ENCODE measurements at places on chromosomes 4 and X.
A peak's percentile ranks its signal among the peaks of the same experiment; 100 is the strongest.

DNA sequence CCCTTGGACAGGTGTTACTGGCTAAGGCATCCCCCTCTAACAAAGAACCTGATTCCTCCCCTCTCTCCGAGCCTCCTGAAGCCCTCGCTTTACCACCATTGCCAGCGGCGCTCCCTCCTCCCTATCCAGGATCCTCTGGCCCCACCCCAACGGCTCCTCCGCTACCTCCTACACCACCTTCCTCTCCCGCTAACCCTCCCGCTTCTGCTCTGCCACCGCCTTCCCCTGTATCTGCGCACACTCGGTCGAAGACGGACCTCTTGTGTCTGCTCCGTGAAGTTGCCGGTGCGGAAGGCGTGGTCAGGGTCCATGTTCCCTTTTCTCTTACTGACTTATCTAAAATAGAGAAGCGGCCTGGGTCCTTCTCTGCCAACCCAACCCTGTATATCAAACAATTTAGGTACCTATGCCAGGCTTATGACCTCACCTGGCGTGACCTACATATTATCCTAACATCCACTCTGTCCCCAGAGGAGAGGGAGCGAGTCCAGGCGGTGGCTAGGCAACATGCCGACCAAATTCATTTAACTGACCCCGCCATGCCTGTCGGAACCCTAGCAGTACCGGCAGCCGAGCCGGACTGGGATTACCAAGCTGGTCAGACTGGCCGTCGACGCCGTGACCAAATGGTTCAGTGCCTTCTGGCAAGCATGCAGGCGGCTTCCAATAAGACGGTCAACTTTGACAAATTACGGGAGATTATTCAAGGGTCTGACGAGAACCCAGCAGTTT is 958.9 kb downstream of the RPA4 start:
- DNase-seq = no peak

DNA sequence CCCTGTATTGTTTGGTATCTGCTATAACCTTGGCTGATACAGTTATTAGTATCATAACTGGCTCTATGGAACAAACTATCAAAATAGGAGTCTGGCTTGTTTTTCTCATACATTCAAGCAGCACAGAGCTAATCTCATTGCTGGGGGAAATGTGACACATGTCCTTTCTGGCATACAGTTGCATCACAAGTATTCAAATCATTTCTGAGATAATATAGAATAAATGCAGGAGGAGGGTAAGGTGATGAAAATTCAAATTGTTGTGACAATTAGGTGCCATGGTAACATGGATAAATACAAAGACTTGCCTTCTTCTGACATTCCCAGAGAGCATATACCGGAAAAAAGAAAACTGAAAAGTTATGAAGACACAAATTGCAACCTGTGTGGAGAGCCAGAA is 2706.8 kb downstream of the ARAP2 start:
- DNase-seq = no peak

GRCh38 chr4:14865804-14866203 is 136.5 kb upstream of the CPEB2 start:
- DNase-seq = no peak

DNA sequence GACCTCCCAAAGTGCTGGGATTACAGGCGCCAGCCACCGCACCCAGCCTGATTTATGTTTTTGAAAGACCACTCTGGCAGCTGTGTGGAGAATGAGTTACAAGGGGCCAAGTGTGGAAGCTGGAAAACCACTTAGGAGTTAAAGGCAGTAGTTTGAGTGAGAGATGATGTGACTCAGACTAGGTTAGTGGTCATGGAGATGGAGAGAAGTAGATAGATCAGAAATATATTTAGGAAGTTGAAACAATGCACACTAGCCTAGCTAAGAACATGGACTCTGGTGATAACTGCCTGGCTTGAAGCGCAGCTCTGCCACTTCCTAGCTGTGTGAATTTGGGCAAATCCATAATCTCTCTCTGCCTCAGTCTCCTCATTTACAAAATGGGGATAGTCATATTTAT is 11.9 kb upstream of the RBMX start:
- no peak for DNase-seq

DNA sequence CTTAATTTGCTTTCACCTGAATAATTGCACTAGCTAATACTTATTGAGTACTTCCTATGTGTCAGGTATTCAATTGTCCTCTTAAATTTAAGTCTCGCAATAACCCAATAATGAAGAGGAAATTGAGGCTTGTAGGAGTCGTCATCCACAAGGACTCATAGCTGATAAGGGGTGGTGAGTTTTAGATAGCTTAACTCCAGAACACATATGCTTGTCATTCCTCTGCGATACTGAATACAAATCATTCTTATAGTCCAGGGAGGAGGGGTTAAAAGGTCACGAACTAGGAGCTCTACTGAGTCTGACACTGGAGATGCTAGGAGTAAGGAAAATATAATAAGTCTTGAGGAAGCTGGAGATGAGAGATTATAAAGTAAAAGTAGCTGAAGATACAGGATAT is 1.4 kb upstream of the PACRGL start:
- no peak for DNase-seq

DNA sequence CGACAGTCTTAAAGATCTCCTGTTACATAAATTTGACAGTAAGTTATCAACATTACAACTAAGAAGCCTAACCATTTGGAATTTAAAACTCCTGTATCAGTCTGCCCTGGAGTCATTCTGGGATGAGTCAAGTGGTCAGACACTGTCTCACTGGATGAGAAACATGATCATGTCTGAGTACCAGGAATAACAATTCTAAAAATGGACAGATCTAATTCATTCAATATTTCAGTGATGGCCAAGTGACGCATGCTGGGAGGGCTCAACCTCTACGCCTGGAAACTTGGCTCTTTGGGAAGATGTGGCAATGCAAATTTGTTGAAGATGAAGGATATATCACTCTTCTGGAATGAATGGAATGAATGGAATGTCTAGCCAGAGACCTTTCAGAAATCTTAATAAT is 1427.2 kb downstream of the STIM2 start:
- no peak for DNase-seq

DNA sequence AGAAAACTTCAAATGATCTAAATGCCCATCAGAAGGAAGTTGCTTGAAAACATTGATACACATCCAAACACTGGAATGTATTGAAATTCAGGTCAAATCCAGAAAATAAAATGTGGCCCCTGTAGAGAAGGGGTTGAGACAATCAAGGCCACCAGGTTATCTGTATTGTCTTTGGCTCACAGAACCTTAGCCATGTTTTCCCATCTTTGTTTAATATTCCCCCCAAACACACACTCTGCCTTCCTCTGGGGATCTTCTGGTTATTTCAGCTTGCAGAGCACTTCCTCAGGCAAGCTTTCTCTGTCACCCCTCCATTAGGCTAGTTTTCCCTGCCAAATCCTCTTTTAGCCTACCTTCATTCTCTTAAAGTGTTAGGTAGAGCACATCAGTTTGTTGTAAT is 30.5 kb downstream of the PAGE2 start:
- no peak for DNase-seq

GRCh38 chr4:139672215-139672614 is 6.6 kb downstream of the MGST2 start:
- DNase-seq = no peak

GRCh38 chr4:61407642-61408618 is 207.8 kb downstream of the ADGRL3 start:
- DNase-seq = no peak

DNA sequence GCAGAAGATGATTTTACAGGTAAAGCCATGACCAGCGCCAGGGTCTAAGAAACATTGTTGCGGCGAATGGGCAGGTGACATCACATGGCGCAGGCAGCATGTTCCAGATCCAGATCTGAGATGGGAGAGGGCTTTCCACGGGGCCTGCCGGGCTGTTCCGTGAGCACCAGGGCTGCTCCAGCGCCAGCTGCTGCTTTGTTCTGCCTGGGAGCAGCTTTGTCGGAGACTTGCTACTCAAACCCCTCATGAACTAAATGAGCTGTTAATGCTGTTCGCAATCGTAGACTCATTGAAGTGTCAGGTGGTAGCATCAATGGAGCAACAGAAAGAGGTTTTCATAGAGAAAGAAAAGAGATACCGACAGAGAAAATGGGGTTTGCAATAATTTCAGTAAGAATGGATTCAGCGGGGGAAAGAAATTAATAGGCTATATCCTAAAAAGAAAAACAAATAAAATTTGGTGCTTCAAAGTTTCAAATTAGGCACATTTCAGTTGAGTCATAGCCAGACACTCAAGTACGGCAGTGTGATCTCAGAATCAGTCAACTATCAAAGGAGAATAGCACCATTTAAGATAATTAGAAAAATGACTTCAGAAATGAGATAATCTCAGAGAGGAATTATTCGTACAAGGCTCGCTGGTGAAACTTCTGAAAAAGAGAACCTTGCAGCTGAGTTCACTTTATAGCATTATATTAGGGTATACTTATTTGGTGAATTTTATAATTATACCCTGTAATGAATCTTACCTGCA is 23.9 kb downstream of the SORBS2 start:
- DNase-seq = no peak

DNA sequence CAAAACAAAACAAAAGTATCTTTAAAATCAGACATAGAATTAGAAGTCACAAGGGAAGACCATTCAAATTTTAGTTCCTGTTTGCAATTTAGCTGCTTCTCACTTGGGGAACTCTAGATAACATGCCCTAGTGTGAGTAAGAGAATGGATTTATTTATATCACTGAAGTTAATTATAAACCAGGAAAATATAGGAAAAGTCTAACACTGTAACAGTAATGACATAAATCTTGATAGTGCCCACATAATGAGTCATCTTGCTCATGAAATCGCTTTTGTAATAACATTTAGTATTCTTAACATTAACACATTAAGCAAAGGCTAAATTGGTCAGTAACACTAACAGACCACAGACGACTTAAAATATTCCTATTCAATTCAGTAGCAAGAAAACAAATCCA is 710.7 kb downstream of the STPG2 start:
- DNase-seq = no peak

DNA sequence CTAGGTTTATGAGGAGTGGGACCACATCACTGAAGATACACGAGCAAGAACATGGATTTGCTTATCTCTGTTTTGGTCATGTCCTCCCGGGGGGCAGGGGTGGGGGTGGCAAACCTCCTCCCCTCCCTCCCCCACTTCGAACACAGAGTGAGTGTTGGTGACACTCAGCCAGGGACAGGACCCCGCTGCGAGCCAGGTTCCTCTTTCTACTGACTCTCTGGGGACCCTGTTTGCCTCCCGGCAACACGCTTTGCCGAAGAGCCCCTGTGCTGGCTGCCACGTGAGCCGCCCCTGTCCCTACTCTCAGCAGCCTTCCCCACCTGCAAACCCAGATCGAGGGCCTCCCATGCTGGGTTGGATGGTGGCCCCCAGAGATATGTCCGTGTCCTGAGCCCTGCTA is 34.7 kb downstream of the P2RY8 start:
- DNase-seq = peak; percentile 25

GRCh38 chrX:30930679-30931078 is 41.6 kb upstream of the TAB3 start:
- DNase-seq = no peak

GRCh38 chrX:20433388-20433775 is 166.7 kb upstream of the RPS6KA3 start:
- DNase-seq = no peak

DNA sequence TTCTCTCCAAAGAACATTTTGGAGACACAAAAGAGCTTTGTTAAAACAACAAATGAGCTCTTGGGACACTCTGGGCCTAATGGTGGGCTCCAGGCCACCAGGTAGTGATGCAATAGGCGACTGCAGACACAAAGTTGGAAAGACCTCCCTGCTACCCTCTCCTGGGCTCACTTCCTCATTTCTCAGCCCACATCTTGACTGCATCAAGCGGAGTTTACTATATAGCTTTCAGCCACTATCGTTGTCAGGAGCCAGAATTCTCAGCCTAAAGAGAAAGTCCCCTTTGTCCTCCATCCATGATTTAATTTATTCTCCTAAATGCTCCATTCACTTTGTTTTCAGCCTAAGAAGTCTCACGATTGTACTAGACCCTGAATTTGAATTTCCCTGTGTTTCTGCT is 114.9 kb downstream of the EFHC2 start:
- no peak for DNase-seq

- peak; percentile 67 for DNase-seq
These were observed 11.8 kb upstream of the HSD17B10 start for GRCh38 chrX:53445977-53446376.

DNA sequence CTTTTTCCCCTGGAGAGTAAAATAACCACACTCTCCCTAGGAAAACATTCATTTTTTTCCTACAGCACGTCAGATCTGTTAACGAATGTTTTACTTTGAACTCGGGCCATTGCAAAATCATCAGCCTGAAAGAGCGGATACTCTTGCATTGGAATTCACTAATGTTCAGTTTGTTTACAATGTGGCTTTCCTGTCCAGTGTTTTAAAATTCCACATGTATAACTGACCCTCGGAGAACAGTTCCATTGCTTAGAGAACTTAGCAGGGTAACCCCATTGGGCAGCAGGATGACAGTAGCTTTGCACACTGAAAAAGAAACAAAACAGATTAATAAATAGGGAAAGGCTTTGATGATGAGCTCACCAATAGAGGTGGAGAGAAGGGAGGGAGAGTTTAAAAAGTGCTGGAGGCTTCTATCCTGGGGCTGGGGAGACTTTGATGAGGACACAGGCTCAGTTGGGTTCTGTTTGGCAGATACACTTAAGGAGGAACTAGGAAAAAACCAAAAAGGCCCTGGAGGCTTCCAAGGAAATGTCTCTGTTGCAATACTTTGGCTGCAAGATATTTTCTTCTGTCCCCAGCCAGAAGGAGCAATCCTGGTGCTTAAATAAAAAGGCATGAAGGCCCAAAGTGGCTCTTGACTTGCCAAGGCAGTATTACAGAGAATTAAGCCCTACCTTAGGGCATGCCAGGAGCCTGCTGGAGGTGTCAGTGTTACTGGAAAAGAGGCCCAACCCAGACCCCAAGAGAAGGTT is 143.1 kb downstream of the ARSF start:
- DNase-seq = no peak

- DNase-seq = no peak
These were observed 411.0 kb upstream of the NDST3 start for GRCh38 chr4:117623326-117623725.

DNA sequence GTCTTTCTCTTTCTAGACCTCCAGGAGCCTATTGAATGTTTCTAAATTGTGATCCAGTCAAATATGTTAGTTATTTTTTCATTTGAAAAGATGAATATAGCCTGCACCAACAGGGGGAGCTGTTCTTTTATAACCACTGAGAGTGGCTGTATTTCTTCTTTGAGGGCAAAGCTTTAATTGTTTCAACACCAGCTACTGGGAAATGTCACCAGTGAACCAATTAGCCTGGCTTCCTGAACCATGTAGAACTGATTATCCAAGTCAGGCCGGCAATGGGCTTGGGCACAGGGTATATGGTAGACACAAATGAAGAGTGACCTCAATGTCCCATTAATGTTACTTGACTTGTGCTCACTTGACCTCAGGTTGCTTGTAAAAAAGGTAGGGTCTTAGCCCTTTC is 4.8 kb upstream of the DAPP1 start:
- peak; percentile 51 for DNase-seq

GRCh38 chrX:15600049-15600448 is 711 bp downstream of the ACE2 start:
- DNase-seq = no peak

GRCh38 chrX:77628294-77629025 is 157.6 kb downstream of the ATRX start:
- no peak for DNase-seq
